Progenitor cell of endocrine pancreas (in vitro differentiated cells): ENCODE measurements at places on chromosomes 1 and 21.

GRCh38 chr1:227959325-227959860 is 11.7 kb upstream of the WNT9A start:
- no peak for DNase-seq

DNA sequence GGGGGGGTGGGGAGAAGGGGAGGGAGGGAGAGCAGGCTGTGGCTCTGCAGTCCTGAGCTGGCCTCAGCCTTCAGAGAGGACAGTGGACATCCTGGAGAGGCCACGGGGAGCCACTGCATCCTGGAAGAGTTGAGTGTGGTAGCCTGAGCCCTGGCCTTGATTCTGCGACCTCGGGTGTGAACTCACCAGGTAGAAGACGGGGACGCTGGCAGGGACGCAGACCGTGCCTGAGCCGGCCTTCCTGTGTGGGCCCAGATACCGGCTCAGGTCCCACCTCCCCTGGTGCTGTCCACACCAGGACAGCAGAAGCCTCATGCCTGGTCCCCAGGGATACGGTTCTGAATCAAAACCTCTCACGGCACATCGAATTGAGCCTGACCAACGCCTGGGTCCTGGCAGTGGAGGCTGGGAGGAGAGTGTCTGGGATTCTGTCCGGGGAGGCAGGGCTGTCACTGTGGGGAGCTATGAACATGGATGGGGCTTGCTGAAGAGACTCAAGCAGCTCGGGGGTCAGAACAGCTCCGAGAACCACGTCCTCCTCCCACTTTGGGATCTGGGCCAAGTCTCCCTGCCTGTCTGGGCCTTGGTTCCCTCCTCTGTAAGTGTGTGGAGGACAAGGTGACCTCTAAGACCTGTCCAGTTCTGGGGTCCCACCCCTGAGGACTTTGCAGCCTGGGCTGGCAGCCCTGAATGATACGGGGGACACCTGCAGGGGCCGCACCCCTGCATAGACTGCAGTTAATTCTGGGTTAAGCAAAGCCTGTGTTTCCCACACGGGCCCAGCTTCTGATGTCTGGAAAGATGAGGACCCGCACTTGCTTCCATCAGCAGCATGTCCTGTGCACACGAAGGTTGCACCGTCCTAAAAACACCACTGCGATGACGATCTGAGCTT is 30.4 kb downstream of the RRP1 start:
- no peak for DNase-seq

DNA sequence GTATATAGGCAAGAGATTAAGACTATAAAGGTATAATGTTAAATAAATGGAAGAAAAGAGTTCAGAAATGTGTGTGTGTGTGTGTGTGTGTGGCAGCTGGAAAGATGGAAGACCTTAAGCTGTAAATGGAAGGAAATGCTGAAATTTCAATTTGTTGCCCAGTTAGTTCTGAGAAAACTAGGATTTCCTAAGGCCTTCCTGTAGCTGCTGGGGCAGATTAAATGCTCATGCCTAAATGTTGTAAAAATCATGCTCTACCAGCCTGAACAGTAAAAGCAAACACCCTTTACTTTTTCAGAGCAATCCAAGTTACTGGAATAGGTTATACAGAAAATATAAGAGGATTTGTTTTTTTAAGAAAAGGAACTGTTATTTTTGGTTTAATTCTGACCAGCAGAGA is 8.3 kb downstream of the ADCY10 start:
- DNase-seq = no peak

DNA sequence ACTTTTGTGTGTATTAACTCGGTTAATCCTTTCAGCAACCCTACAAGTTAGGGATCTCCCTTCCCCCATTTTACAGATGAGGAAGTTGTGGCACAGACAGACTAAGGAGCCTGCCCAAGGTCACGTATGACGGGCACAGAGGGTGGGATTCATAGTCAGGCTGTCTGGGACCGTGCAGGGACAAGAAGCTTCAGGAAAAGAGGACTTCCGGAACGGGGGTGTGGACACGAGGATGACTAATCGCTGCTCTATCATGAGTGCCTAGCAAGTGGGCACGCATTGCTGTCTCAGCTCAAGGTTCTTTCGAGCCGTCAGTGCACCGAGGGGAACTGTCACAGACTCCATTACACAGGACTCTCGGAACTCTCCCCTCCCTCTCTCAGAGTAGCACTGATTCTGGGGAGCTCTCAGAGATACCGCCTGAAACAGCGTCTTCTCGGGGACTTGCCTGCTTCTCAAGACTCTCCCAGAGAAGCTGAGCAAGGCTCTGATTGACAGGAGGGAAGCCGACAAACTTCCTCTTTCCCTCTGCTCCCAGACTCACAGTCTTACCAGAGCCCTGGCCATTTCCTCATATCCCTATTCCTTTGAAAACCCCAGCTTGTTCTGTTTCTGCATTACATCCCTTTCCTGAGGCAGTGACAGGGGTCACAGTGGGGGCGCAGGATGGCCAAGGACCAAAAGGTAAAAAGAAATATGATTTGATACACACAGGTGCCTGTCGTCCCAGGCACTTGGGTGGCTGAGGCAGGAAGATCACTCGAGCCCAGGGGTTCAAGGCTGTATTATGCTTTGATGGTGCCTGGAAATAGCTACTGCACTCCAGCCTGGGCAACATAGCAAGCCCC is 14.4 kb downstream of the FHAD1 start:
- DNase-seq = no peak

DNA sequence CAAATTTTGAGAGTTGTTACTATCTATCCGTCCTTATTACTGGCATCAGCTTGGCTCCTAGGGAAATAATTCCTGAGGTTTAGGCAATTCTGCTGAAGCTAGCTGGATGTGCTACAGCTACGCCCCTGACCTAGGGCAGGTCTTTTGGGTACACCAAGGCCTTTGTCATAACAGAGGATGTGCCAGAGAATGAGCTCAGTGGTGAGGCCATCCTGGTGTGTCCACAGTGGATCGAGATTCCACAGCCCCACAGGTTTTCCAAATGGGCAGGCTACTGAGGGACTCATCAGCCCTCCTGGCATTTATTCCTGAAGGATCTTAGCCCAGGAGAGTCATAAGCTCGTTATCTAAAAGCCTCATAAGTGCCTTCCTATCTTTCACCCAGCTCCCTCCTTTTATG is 475.2 kb upstream of the USP24 start:
- no peak for DNase-seq

- no peak for DNase-seq
Measured at GRCh38 chr1:183212870-183213269, 26.8 kb downstream of the LAMC2 start.

GRCh38 chr1:48203287-48203900 is 19.1 kb upstream of the SLC5A9 start:
- no peak for DNase-seq

DNA sequence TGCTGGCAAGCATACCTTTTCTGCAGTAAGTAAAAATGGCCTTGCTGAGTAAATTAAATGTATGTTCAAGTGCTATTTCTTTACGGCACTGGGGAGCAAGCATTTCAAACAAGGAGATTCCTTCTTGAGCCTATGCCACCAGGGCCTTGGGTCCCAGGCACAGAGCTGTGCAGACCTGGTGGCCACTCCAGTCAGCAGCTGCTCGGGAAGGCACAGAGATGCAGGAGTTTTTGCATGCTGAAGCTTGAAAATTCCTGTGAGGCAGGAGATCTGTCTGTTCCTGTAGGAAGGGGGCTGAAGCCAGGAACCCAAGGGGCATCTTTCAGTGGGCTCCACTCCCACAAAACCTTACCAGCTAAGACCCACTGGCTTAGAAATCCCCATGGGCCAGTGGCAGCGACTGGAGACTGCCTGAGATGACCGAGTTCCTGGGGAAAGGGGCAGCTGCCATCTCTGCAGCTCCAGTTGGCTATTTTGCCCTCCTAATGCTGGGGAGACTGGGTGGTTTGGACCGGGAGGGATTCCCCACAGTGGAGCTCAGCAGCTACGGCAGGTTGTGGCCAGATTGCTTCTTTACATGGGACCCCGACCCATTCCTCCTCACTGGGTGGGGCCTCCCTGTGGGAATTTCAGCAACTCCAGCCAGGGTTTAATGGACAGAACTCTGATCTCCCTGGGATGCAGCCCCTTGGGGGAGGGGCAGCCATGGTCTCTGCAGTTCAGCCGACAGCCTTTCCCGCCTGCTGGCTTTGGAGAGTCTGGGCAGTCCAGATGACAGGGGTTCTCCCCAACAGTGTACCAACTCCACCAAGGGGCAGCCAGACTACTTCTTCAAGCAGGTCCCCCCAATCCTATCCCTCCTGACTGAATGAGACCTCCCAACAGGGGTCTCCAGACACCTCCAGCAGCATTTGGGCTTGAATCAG is 8.4 kb upstream of the PGBD2 start:
- DNase-seq = no peak

- DNase-seq = no peak
Measured at GRCh38 chr1:1308756-1309250, 406 bp downstream of the PUSL1 start.

DNA sequence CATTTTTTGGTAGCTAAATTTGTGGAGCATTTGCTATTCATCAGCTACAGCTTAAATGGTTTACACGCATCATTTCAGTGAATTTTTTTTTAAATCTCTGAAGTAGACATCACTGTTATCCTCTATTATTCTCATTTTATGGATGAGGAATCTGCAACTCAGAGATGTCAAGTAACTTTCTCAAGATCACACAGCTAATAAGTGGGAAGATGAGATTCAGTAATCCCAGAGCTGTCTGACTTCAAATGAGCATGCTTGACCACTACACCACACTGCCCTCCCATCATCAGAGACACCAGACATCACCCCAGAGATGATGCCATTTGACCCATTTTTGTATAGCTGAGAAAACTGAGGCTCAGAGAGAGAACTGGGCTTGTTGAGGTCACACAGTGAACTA is 116.4 kb downstream of the RRAGC start:
- DNase-seq = no peak

DNA sequence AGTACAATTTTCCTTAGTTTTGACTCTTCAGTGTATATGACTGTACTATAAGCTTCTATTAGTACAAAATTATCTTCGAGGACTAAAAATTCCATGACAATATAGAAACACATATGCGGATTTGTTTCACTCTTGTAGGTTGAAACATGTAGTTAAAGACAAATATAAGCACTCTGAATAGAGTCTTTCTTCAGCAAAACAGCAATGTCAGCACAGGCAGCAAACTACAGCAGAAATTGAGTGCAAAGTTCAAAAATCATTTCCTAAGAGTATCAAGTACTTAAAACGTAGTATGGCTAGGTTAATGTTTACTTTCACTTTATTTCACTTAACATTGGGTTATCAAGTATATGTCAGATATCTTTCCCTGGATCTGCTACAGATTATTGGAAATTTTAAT is 106.7 kb downstream of the FAF1 start:
- DNase-seq = no peak

DNA sequence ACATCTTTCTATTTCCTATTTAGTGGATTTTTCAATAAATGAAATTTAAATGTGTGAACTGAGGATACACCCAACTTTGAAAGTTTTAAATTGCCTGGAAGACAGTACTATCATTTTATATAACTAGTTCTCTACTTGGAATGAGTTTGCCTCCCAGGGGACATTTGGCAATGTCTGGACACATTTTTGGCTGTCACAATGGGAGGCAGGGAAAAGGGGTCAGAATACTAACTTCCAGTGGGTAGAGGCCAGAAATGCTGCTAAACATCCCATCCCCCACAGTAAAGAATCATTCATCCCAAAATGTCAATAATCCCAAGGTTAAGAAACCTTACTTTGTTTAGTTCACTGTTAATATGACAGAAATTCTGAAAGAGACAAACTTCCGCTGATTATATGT is 13.2 kb upstream of the NRAS start:
- no peak for DNase-seq

- DNase-seq = no peak
Measured at GRCh38 chr1:182761396-182762395, 27.9 kb upstream of the NPL start.

DNA sequence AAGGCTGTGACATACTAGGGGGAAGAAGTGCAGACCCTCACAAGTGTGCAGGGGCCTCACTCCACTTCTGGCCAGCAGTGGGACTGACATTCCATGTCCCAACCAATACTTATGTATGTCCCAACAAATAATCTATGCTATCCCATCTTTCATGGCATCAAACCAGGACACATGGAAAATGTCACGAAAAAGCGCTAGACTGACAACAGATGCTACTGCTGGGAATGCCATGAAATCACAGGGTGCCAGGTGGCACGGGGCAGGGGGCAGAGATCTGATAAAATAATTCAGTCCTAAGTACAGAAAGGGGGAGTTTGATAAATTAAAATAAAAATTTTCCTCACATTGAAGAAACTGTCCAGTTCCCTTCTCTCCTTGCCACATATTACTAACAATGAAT is 27.6 kb upstream of the BCAS2 start:
- DNase-seq = no peak

- no peak for DNase-seq
Measured at GRCh38 chr21:45158491-45159423, 84.4 kb downstream of the ADARB1 start.

- DNase-seq = no peak
Measured at GRCh38 chr21:32055305-32055704, 182.5 kb downstream of the HUNK start.

DNA sequence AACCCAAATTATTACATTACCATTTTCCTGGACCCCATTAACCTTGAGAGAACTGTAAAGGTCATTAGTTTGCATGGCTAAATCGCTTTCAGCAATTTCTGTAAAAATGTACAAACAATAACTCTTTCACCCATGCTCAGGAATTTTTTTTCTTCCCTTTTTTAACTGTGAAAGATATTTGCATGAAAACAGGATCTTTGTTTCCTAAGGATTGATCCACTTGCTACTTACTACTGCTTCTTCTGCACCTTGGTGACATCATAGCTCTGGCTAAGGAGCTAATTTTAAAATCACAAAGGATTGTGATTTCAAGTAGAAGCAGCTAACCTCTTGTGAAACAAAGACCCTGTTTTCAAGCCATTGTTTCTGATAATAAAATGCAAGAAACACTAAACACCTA is 274.6 kb upstream of the ESRRG start:
- no peak for DNase-seq

- no peak for DNase-seq
Measured at GRCh38 chr21:33541105-33541711, 709 bp downstream of the GART start.

DNA sequence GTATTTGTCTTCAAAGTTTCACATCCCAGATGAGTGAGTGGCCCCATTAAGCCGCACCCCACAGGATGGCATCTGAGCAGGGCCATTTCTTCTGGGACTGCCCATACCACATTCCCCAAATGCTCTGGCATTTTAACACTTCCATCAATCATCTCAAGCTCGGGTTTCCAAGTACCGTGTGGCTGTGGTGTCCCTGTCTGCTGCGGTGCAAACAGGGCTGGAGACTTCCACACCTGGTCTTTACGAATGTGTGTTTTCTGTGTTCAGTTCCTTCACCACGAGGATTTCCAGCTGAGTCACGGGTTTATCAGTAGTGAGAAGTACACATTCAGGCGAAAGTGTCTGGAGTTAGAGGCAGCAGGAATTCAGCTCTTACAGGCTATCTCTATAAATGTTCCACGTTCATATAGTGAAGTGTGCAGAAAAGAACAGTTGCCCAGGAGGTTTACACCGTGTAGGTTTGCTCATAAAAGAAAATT is 195.2 kb downstream of the RHOU start:
- DNase-seq = no peak

DNA sequence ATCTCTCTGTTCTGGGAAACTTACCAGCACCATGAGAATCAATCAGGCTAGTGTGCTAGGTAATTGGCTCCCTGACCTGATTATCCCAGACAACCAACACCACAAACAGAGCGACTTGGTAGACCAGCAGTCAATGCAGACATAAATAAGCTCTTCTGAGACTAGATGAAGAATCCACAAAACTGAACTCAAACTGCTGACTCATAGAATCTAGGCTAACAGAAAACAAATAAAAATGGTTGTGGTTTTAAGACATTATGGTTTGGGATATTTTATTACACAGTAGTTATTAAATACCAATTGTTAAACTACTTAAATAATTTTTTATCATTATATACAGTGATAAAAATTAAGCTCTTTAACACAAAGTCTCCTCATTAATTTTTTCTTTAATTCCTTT is 535.7 kb downstream of the COL11A1 start:
- DNase-seq = no peak
